Stimulated activated CD8-positive, alpha-beta memory T cell treated with anti-CD3 and anti-CD28 coated beads, Interleukin-2, amount 100 ng/mL, for 1 hour (primary cell): ENCODE measurements at places on chromosomes 13 and 19.

DNA sequence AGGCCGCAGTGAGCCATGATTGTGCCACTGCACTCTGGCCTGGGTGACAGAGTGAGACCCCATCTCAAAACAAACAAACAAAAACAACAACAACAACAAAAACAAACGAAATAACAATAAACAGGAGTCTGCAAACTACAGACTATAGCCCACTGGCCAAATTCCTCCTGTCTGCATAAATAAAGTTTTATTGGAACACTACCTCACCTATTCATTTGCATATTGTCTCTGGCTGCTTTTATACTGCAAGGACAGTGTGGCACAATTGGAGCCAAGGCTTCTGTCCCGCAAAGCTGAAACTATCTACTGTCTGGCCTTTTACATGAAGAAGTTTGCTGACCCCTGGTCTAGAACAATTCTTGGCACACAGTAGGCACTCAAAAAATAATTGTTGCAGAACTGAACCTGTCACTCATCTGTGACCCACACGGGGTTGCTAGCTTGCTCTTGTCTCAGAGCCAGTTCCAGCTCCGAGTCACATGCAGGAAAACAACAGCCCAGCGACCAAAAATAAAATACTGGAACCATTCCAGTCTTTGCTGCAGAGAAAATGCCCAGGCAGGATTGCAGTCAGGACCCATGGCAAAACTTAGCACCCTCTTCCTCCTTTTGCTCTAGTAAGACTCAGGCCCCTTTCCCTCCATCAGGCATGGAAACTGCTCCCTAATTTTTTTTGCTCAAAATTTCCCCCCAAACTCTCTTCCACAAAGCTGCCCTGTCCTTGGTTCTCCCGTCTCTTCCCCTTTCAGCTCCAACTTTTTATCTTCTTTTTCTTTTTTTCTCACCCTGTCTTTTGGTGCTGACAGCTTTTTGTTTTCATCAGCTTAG, 4.8 kb upstream of the MYH14 start:
- DNase-seq, result no peak

- DNase-seq, result no peak
These were observed 7.5 kb upstream of the BCAT2 start for GRCh38 chr19:48818234-48818820.

GRCh38 chr19:3252650-3253049, 28.2 kb downstream of the CELF5 start:
- no peak for DNase-seq

GRCh38 chr13:52353193-52353592, 52.8 kb downstream of the THSD1 start:
- no peak for DNase-seq

DNA sequence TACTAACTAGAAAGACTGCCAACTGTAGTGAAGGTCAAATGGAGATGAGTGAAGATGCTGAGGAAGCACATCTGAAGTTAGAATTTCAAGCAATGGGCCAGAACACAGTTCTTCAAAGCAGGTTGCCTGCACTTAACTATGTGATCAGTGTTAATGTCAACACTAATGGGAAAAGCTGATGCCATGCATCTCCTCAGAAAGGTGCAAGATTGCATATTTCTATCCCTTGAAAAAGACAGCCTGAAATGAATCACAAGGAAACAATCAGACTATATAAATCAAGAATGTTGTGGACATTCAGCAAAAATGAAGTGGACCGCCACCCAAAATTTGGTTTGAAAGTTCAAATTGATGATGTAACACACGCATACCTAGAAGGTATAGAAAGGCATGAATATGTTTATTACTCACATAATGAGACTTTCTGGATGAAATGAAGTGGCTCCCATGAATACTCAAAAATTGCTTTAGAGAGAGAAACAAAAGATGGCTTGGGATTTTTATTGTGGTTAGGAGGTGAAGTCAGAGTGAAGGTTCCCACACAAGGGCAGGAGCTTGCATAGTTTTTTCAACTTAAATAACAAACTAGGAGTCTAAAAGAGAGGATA, 522.4 kb downstream of the KCTD12 start:
- DNase-seq, result no peak

GRCh38 chr19:16014923-16015804, 61.1 kb upstream of the TPM4 start:
- DNase-seq, result no peak

DNA sequence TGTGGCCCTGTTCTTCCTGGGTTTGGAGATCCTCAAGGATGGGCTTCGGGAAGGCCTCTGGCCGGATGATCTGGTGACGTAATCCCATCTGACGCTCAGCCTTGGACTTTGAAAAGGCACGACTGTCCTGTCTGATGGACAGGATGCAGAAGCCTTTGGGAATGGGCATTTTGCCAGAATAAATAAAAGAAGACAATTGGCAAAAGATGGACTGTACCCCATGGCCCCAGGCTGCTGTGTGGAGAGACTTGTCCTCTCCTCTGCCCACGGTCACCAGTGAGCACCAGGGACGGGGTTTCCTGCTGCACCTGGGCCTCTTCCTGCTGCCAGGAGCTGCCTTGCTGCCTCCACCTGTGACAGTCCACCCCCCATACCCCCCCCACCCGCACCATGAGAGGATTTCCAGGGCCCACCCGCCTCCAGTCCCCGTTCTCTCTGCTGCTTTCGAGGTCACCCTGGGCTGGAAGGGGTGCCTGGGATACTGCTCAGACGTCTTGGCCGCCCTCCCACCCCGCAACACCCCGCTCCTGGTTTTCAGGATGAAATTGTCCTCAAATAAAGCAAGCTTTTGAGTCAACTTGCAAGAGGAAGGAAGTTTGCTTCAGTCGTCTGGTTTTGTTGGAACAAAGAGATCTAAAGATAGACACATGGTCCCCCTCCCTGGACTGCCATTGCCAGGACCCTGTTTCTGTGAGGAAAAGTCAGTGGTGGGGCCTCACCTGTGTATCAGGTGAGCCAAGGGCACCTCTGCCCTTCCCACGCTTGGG, 40.9 kb downstream of the MCF2L start:
- DNase-seq, result no peak

DNA sequence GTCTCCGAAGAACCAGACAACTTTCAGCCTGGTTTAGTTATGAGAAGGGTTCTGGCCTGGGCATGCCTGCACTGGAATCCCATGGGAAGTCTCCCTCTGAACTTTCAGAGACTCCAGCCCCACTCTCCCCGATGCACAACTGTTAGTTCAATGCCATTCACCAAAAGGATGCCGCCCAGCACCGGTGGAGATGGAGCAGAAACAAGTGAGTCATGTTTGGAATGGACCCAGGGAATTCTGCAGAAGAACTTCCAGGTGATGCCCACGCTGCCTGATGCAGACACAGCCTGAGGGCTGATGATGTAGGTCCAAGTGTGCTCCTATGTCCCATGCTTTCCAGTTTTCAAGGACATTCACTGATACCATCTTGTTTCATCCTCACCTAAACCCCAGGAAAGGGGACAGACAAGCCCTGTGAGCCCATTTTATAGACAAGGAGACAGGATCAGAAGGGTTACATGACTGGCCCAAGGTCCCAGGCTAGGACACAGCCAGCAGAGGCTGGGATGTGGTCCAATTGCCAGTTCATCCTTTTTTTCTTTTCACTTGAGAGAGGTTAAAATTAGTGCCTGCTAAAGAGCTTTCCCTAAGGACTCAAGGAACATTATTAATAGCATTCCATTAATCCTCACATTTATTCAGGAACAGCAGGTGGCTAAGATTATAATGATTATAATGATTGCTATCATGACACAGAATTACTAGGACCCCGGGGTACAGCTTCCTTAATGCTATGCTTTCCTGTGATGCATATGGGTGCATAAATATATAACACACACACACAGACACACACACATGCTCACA, 39.5 kb downstream of the SIAH3 start:
- DNase-seq, result no peak

DNA sequence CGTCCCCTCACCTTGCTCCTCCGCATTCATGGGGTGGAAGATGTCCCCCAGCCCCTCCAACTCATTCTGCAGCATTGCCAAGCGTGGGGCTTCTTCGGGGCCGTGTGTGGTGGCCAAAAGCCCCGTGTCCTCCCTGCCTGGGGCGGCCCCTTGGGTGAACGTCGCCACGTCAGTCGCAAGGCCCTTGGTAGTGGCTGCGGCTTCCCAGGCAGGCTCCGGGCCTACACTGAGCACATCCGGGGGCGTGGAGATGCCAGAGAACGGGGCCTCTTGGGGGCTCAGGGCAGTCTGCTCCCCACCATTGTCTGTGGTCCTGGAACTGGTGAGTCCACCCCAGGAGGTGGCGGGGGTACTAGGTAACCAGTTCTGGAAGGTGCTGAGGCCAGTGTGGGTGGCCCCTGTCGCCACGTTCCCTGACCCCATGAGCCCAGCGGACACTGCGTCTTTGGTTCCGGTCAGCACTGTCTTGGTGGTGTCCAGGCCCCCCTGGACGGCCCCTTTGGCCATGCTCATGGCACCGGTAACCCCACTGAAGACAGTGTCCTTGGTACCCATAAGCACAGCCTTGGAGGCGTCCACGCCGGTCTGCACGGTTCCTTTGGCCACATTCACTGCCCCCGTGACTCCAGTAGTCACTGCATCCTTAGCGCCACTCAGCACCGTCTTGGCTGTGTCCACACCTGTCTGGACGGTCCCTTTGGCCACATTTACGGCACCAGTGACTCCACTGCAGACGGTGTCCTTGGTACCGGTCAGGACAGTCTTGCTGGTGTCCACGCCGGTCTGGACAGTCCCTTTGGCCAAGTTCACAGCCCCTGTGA, 7.6 kb downstream of the PLIN4 start:
- no peak for DNase-seq

DNA sequence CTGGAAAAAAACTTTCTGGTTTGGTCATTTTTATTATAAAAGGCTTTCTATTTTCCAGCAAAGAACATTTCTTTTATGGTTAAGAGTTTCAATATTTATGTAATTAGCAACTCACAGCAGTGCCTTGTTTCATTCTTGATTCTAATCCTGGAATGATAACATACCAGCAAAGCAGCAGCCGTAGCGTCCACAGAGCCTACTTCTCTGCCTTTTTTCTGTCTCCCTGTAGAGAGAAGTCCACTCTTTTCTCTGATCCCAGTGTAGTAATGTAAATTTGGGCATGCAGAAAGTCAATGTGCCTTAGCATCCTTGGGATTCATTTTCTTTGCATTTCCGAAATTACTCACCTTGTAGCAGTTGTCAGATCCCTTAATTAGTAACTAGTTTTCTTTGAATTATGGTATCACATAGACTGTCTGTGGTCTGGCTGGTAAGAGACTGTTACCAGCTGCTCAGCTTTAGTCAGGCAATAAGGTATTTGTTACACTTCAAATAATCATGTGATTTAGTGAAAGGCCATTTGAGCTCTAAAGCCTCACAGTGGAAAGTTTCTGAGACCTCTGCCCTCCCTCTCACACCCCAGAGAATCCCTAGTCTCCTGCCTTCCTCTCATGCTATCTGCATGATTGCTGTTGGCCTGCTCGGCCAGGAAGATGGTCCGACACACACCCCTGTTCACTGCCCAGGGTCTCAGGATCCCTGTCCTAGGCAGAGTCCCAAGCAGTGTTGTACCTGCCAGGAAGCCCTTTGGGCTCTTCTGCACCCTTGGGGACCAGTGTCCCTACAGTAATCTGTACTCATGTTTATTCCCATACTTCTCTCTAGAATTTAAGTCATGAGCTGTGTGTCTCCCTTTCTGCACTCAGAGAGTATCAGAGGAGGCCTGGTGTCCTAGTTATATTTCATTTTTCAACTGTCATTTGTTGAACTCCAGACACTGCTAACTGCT, 86.3 kb downstream of the LRCH1 start:
- DNase-seq, result no peak

DNA sequence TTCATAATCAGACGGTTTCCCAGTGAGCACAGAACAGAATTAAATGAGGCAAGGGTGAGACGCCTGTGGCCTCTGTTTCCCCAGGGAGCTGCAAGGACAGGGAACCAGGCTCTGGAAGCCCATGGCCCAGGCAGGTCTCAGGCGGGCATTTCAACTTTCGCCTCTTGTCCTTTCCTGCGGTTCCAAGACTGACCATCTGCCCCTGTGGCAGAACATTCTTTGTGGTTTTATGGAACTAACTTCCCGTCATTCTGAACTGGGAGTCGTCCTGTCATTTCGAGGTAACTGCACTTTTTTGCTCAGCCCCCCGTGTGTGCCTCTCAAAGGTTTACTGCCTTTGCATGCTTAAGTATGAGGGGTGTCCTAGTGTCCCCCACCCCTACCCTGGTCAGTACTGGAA, 70.9 kb downstream of the KL start:
- no peak for DNase-seq

GRCh38 chr13:96314974-96315373, 225.1 kb downstream of the HS6ST3 start:
- no peak for DNase-seq

GRCh38 chr13:33015791-33016323, 366 bp upstream of the KL start:
- no peak for DNase-seq

DNA sequence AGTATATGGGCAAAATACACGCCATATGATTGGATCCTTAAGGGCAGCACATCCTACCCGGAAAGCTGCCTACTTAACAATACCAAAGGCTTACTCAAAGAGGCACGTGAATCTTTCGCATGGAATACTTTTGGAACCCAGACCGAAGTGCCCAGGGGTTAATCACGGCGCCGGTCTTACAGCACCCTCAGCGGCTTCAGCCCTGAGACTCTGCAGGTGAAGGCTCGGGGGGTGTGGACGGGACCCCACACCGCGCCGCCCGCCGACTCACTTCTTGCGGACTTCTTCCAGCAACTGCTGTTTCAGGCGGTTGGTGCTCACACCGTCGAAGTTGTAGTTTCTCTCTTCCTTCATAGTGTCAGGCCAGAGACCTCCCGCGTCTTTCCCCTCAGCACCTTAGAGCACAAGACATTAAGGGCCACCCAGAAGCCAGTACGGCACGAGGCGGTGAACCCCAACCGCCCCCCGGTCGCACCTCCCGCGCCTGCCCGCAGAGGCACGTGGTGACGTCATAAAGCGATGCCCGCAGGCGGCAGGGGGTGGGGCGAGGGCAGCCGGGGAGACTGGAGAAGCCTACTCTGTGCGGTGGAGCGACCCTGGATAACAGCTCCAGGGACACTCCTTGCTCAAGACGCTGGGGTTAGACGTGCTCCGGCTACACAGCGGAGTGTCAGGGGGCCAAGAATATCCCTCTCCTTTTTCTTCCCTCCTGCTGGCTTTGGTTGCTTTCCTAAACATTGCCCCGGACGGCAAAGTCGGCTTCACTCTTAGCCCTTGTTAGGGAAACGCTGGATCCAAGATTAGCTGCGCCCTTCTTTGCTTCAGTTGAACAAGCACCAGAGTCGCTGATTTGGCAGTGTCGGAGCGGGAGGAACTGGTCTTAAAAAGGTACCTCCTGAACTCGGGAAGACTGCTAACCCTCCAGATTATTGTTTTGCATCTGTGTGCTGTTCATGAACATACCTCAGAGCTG, at the start of gene CCDC169:
Gene CCDC169, minus strand, starts transcription at position 449 of the 973 bp plus-strand sequence. Its CDS starts 95 bp downstream, at position 354.
- peak; percentile 14 for DNase-seq

- no peak for DNase-seq
These were observed 97.6 kb downstream of the RNASEH2B start for GRCh38 chr13:51007216-51007615.
